ENCODE measurements at places on chromosomes 12 and 14.

DNA sequence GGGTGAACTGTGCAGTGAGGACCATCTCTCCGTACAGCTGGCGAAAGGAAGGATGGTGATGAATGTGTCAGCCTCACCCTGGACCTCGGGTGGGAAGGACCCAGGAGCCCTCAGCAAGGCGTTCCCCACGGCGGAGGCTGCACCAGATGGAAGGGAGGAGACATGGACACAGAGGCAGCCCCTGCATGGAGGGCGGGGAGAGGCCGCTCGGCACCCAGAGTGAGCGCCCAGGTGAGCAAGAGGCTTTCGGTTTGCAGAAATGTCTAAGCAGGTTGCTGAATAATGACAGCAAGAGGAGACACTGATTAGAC, 109.9 kb downstream of the PIWIL1 start:
- DNase-seq, result no peak

DNA sequence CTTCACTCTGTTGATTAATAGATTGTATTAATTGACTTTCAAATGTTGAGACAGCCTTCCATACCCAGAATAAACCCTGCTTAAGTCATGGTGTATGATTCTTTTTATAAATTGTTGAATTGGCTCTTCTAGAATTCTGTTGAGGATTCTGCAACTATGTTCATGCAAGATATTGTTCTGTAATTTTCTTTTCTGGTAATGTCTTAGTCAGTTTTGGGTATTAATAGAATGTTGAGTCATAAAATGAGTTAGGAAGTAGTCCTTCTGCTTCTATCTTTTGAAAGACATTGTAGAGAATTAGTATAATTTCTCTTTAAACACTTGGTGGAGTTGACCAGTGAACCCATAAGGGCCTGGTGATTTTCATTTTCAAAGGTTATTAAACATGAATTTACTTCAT, 958.9 kb downstream of the LRFN5 start:
- DNase-seq, result no peak

GRCh38 chr14:34463598-34463961, 1.5 kb upstream of the SPTSSA start:
- DNase-seq, result no peak

- DNase-seq, result no peak
These were observed 3.6 kb upstream of the TTC7B start for GRCh38 chr14:90819734-90820393.

DNA sequence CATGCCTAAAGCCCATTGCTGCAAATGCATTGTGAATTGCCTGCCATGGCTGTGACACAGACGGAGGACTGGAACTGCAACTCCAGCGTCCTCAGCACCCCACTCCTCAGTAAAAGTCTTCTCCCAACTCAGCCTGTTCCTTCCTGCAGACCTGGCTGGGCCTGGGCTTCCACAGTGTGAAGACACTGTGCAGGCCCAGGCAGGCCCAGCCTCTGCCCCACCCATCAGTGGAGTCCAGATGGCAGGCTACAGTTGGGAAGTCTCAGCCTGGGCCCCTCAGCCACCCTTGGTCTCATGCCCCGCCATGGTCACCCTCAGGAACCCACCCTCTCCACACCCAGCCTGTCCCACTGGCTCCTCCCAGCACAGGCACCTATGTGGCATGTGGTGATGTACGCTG, 22.0 kb downstream of the VSX2 start:
- DNase-seq, result no peak

GRCh38 chr14:31660191-31660590, 99.0 kb downstream of the NUBPL start:
- DNase-seq, result no peak

DNA sequence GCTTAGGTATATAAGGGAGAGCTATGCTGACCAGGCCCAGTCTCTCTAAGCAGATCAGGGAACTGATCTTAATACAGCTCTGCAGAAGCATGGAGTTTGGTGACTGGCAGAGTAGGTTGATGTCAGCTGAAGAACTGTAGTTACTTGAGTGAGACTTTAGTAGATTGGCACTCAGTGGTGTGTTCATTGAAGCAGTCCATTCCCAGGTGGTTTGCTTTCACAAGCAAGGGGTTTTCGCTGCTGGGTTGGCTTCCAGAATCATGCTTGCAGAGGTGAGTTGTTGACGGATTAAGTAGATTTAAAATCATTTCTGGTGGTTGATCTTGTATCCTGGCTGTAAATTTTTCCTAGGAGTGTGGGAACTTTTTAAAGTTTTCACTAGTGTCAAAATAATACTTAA, 6.5 kb upstream of the DHRS7 start:
- no peak for DNase-seq

DNA sequence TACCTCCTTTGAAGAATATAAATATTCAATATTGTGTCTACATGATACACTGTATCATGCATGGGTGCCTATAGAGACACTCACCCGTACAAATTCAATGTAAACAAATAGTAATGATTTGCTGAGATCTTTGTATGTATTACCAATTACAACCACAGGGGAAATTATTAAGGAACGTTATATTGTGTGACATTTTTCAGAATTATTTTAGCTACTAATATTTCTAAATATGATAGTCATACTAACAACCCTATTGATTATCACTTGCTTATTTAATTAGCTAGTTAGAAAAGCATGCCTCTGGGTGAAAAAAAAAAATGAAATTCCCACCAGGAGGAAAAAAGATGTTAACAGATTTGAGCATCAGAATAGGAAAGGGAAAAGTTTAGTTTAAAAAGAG, 2.1 kb downstream of the SOX5 start:
- no peak for DNase-seq

GRCh38 chr12:44317651-44318126, 481.8 kb downstream of the TMEM117 start:
- no peak for DNase-seq

GRCh38 chr12:101655393-101655792, 42.0 kb upstream of the CHPT1 start:
- no peak for DNase-seq

DNA sequence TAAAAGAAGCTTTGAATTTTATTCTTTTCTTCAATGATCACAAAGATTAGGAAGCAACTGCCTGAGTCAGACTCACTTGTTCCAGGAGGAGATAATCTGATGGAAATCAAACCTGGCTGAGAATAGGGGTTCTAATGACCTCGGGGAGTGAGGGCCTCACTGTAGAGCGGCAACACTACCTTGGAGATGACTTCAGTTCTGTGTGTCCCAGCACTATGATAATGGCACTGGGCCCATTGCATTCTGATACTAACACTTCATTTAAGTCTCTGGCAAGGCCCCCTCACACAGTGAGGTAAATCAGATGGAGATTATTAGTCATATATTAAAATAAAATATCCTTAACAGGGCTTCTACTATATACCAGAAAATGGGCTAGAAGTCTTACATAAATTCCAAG, 233.3 kb upstream of the EGLN3 start:
- no peak for DNase-seq

- no peak for DNase-seq
These were observed 16.1 kb upstream of the KRT73 start for GRCh38 chr12:52634266-52635056.

GRCh38 chr12:46855760-46856159, 30.0 kb upstream of the SLC38A4 start:
- DNase-seq, result no peak

DNA sequence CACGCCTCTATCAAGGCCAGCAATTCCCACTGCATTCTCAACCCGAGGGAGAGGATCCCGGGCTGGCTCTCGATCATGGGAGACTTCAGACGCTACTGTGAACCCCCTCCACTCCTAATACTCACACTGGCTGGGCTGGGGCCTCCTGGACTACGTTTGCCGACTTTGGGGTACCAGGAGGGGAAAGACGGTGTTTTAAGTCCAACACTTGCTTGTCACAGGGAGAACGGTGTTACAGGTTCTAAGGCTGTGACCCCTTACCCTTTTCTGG, 463 bp downstream of the NACA start:
- no peak for DNase-seq

GRCh38 chr12:98983647-98984046, 338.6 kb downstream of the APAF1 start:
- no peak for DNase-seq

DNA sequence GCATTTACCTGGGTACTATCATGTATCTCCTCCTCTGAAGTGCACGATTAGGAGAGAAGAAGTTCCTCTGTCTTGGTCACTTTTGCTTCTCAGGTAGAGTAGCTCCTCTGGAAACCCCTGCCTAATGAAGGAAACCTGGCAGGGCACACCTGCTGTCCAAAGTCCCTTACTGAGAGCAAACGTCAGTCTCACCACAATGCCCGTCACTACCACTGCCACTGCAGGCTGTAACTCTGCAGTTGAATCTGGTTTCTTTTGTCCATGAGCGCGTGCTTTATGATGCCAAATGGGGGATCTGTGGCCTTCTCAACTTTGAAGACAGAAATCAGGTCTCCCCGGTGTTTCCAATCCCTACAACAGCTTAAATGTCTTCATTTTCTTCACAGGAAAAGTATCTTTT, 1068.6 kb downstream of the BCL11B start:
- no peak for DNase-seq

GRCh38 chr14:76101391-76102379, 50.0 kb upstream of the GPATCH2L start:
- no peak for DNase-seq

GRCh38 chr14:67491741-67492507, 3.4 kb upstream of the TMEM229B start:
- DNase-seq, result no peak

DNA sequence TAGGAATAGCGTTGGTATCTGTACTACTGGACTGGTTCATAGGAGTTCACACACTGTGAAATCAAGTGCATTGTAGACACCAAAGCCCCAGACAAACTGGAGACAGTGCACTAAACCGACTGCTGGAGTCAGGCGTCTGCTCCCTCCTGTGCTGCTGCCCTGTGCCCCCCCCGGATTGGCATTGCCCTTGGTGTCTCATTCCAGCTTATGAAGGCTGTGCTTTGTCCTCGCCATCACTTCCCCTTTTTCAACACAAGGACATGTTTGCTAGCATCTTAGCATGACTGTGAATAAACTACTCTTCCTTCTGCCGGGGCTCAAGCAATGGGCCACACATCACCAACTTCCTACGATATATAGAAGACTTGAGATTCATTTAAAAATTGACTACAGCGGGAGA, 84.0 kb downstream of the TMCC3 start:
- no peak for DNase-seq

DNA sequence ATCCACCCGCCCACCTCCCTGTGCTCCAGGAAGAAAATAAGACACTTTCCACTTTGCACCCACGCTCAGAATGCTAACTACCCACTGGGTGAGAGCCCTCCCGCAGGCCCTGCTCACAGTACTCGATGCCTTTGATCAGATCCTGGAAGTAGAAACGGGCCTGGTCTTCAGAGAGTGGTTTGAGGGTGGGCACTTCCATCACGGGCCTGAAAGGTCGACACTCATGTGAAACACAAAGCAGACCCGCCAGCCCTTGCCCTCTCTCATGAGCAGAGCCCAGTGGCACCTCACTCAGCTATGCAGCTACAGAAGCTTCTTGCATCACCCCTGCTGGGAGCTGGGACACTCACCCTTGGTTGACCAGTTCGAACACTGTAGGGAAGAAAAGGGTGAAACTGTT, 41.1 kb downstream of the CAMKK2 start:
- DNase-seq, result no peak
